A673 (cell line): ENCODE measurements at places on chromosomes 1 and 21.
A peak's percentile ranks its signal among the peaks of the same experiment; 100 is the strongest.

GRCh38 chr1:237562242-237562823, 328.4 kb downstream of the ZP4 start:
- DNase-seq: peak; percentile 71

- no peak for DNase-seq
These were observed 134.3 kb upstream of the ATP1B1 start for GRCh38 chr1:168972225-168972624.

DNA sequence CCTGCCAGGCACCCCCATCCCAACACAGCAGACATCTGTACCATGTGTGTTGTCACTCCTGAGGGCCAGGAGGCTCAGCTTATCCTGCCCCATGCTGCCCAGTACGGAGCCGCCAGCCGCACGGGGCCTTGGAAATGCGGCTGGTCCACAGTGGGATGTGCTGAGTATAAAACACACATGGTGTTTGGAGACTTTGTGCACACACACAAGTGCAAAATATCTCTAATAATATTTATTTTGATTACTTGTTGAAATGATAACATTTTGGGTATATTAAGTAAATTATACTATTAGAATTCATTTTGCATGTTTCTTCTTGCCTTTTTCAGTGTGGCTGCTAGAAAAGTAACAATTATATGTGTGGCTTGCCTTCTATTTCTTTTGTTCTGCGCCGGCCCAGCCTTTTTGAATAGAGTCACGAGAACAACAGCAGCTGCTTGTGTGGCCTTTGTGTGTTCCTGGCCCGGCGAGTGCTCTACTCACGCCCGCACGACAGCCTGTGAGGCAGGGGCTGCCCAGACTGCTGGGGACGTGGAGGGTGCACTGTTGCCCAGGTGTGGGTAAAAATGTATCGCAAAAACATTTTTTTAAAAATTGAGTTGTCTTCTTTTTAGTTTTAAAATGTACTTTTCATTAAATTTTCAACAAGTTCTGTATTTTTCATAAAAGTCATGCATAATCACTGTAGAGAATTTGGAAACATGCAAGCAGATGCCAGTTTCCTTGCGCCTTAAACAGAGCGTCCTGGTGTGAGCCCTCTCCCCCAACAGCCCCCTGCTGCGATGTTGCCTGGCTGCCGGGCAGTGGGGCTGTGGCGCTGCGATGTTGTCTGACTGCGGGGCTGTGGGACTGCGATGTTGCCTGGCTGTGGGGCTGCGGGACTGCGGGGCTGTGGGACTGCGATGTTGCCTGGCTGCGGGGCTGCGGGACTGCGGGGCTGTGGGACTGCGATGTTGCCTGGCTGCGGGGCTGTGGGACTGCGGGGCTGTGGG, 35.5 kb downstream of the COQ8A start:
- no peak for DNase-seq

- peak; percentile 68 for DNase-seq
These were observed 330.3 kb upstream of the SNX7 start for GRCh38 chr1:98331243-98331642.

GRCh38 chr21:42542196-42542595, 28.5 kb downstream of the SLC37A1 start:
- no peak for DNase-seq

DNA sequence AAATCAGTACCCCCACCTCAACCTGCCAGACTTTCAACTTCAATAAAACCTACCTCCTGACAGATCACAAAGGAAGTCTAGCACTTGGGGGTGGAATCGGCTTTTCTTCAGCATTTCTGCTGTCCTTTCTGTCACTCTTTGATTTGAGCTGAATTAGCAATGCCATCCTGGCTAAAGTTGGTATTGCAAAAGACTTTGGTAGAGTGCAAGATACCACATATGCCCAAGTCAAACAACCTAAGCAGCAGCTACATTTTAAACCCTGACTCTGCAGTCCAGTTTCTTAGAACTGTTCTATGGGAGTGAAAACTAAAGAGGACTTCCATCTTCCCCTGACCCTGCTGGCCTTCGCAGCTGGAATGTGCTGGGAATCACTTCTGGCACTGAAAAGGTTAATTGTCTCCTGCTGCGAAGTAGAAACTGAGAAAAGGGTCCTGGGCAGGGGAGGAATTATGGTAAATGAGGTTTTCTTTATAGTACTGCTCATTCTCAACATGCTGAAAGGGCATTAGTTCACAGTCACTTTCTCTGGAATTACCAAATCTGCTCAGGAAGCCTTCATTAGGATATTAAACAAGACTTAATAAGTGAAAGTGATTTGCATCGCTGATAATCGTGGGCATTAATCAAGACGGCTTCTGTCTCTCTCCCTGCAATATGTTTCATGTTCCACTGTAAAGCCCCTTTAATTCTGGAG, 126.2 kb upstream of the SMYD2 start:
- DNase-seq: no peak

DNA sequence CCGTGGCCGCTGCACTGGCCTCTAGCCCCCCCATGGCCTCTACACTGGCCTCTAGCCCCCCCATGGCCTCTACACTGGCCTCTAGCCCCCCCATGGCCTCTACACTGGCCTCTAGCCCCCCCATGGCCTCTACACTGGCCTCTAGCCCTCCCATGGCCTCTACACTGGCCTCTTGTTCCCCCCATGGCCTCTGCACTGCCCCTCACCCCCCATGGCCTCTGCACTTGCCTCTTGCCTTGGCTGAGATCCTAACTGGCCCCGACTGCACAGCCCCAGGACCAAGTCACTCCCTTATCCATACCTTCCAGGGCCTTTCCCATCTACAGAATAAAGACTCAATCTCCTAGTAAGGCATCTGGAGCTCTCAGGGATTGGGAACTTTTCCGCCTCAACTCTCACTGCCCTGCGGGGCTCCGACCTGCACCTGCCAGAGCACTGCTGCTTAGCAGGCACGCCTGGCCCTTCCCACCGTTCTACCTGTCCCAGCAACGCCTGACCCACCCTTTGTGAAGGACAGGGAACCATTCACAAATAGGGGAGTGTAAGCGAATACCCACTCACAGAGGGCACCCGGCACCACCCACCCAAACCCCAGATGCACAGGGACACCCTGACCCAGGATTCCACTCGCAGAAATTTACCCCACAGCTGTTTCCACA, 38.8 kb downstream of the ACOT7 start:
- DNase-seq: no peak

- no peak for DNase-seq
These were observed 215.8 kb downstream of the TRABD2B start for GRCh38 chr1:47781171-47781959.

- DNase-seq: no peak
These were observed 21.3 kb downstream of the BACH1 start for GRCh38 chr21:29320031-29320430.

DNA sequence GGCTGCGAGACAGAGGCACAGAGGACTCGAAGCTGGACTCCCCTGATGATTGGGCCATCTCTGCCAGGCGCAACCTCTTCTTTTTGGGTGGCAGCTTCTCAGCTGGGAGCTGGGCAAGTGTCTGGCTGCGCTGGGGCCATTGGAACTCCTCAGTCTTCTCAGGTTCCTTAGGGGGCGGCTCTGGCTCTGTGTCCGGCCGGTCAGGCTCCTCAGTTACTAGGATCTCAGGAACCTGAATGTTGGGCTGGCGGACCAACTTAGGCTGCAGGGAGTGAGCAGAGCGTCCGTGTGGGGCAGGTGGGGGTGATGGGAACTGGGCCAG, 97.5 kb upstream of the EDN2 start:
- no peak for DNase-seq

- peak; percentile 76 for DNase-seq
These were observed 2.0 kb upstream of the LIN28A start for GRCh38 chr1:26408604-26409003.

- no peak for DNase-seq
These were observed 36.1 kb downstream of the L1TD1 start for GRCh38 chr1:62230718-62231117.

DNA sequence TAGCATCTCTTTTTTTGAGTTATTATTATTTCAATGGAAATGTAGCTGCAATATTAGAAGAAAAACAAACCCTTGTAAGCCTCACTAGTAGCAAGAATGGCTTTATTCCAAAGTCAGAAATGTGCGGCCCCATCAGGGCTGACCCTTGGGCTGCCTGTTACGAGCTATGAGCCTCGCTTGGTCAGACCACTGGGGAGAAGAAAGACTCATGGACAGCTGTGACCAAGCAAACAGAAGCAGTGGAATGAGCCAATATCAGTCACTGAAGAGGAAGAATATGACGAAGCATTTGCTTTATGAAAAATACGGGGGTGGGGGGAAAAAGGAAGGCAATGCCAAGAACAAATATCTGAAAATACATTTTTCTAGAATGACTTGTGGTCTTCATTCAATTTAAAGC, 504.5 kb downstream of the LMO4 start:
- DNase-seq: no peak

DNA sequence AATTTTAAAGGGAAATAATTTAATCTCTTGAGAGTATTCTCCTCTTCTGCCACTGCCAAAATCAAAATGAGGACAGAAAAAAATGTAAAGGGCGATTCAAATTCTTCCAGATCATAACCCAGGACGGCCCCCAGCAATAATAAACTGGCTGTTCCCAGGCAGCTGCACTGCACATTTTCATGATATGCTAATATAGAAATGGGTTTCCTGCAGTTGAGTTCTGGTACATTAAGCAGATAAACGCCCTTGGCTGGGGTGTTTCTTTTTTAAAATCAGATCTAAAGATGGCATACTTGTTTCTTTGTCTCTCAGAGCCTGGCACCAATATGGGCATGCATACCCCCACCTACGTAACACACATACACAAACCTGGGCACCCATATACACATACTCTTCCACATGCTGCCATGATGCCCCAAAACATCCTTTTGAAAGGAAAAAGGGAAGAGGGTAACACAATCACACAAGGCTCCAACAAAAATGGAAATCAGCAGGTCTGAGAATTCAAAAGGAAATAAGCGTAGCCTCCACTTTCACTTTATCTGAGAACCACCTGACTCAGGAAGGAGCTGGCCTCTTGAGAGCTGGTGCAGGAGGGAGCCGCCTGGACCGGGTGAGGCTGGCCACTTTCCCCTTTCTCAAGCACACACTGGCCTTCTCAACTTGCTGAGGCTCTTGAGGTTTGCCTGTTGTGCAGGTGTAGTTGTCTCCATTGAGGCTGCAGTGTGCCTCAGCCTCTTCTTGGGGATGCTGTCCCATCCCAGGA, 653.4 kb downstream of the KIF26B start:
- DNase-seq: no peak

- DNase-seq: peak; percentile 49
These were observed 123.9 kb downstream of the CYYR1 start for GRCh38 chr21:26449161-26449560.

GRCh38 chr1:180787628-180788307, 124.9 kb upstream of the KIAA1614 start:
- DNase-seq: no peak

- no peak for DNase-seq
These were observed 305.0 kb upstream of the ST6GALNAC5 start for GRCh38 chr1:76562292-76562691.

DNA sequence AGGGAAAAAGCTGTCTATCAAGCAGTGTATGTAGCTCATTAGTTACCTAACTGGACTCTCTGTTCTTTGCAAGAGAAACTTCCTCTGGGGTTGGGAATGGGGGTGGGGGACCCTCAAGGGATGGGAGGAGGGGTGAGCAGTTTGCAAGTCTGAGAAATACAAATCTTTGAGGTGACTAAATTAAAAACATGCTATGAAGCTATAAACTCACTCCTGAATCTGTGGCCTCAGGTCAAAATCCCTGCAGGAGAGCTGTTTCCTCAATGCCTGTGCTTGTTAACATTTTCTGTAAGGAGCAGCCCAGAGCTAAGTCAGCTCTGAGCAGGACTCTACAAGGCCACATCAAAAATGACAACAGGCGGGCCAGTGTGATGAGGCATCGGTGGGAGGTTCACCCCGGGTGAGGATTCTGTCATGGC, 32.8 kb upstream of the PTPRC start:
- no peak for DNase-seq

DNA sequence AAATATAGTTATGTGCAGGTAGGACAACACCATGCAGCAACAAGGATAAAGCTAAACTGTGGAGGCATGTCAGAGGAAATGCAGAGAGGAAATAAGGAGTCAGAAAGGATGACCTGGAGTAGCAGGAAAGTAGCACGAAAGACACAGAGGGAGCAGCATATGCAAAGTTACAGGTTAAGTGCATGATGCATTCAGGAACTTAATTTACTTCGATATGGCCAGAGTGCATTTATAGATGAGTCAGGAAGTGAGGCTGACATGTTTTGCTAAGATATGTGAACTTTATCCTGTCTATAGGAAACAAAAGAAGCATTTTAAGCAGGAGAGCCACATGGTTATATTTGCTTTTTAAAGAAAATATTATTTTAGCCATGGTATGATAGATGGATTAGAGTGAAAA, 15.4 kb upstream of the MUTYH start:
- DNase-seq: no peak

GRCh38 chr1:40984066-40984465, 4.6 kb downstream of the CTPS1 start:
- no peak for DNase-seq

DNA sequence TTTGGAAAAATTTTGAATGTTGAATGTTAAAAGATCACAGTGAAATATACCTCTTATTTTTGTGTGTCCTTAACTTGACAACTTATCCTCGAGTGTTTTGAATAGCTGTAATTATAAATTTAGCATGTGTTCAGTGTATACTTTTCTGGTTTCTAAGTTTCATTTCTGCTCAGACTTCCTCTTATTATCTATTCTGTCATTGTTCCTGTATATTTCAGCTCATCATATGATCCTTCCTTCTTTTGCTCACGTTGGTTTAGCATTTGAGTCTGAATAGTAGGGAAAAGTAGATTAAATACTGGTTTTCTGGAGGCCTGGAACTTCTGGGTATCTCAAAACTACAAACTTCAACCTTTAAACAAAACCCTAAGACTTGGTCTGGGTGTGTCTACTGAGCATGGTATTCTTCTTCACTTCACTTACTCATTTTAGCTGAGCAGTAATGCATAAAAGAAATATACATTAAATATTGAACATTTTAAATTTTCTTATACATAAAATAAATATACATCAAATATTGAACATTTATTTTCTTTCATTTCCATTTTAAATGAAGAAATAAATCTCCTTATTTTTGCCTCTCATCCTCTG, 3.3 kb upstream of the ATP6V1G3 start:
- DNase-seq: no peak

GRCh38 chr21:34197561-34197960, 124.2 kb downstream of the MRPS6 start:
- DNase-seq: no peak

- no peak for DNase-seq
These were observed 99.5 kb downstream of the CC2D1B start for GRCh38 chr1:52266507-52266906.

GRCh38 chr1:5164158-5164557, 509.7 kb downstream of the AJAP1 start:
- DNase-seq: no peak

GRCh38 chr1:172185211-172185610, 235.3 kb upstream of the C1orf105 start:
- DNase-seq: no peak

GRCh38 chr1:58982259-58982998, 198.6 kb upstream of the JUN start:
- DNase-seq: no peak

- no peak for DNase-seq
These were observed 31.1 kb upstream of the DISP3 start for GRCh38 chr1:11447903-11448302.
